ENCODE measurements at places on chromosomes 13 and 19.

DNA sequence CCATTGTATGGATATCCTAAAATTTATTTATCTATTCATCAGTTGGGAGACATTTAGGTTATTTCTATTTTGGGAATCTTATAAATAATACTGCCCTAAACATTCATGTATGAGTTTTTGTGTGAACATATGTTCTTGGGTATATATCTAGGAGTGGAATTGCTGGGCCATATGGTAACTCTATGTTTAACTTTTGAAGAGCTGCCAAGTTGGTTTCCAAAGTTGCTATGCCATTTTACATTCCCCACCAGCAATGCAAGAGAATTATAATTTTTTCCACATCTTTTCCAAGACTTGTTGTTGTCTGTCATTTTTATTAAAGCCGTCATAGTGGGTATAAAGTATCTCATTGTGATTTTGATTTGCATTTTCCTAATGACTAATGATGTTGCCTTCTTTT lies 48.2 kb upstream of the CALM3 start:
- no peaks in the 10 kb centered on the region for H3K36me3 ChIP-seq
- H3K4me1 ChIP-seq: no peaks in the 10 kb centered on the region
- no peak for DNase-seq
- H3K27ac ChIP-seq: no peak overlapping the region
- no peak overlapping the region for H3K4me3 ChIP-seq

DNA sequence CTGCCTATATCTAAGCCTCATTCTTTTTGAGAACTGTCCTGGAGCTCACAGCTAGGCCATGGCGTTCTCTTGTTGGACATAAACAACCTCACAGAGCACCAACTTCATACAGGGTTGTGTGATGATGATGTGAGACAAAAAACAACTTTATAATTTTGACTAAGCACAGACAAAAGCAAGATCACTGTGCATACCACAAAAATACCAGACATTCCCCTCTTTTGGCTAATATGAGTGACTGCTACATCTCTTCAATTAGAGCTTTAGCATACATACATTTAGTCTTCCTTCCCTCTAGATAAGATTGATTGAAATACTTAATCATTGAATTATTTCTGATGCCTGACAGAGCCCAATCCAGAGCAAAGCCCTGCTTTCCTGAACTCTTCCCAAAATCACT lies 8.3 kb downstream of the MAB21L1 start:
- peaks cover 5% of the 10 kb centered on the region for H3K27me3 ChIP-seq
- H3K27ac ChIP-seq: no peak overlapping the region
- H3K4me3 ChIP-seq: no peak overlapping the region

DNA sequence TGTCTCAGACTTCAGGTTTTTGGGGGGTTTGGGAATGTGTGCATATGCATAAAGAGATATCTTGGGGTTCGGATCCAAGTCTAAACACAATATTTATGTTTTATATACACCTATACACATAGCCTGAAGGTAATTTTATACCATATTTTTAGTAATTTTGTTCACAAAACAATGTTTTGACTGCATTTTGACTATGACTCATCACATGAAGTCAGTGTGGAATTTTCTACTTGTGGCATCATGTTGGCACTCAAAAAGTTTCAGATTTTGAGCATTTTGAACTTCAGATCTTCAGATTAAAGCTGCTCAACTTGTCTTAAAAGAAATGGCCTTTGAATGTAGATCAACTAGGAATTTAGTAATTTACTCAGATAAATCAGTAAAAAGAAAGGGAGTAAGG lies 712.9 kb upstream of the GPC6 start:
- H3K4me1 ChIP-seq: no peaks in the 10 kb centered on the region
- no peak overlapping the region for H3K4me3 ChIP-seq
- H3K27me3 ChIP-seq: no peaks in the 10 kb centered on the region
- H3K36me3 ChIP-seq: no peaks in the 10 kb centered on the region
- H3K27ac ChIP-seq: no peak overlapping the region
- no peak for DNase-seq

- H3K4me1 ChIP-seq: no peaks in the 10 kb centered on the region
- H3K27ac ChIP-seq: no peak overlapping the region
- H3K27me3 ChIP-seq: no peaks in the 10 kb centered on the region
- H3K4me3 ChIP-seq: no peak overlapping the region
- H3K36me3 ChIP-seq: no peaks in the 10 kb centered on the region
- no peak for DNase-seq
Measured at GRCh38 chr13:44546164-44546563, 30.0 kb downstream of the TSC22D1 start.

DNA sequence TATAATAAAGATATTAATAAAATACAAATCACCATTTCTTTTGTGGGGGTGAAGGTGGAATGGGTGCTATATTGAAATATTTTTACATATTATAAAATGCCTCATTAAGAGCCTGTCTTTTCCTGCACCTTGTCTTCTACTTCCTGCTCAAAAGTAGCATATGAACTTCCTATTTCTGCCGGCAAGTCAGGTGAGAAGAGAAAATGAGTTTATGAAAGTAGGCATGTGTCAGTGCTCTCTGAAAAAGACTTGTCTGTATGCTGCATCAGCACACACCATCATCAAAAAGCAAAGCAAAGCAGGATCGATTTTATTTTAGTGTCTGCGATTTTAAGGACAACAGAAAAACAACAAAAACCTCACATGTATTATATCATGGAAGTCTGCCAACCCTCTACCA lies 114.2 kb downstream of the RAP2A start:
- H3K4me1 ChIP-seq: no peaks in the 10 kb centered on the region
- H3K4me3 ChIP-seq: no peak overlapping the region
- no peaks in the 10 kb centered on the region for H3K36me3 ChIP-seq
- no peak for DNase-seq
- no peak overlapping the region for H3K27ac ChIP-seq

DNA sequence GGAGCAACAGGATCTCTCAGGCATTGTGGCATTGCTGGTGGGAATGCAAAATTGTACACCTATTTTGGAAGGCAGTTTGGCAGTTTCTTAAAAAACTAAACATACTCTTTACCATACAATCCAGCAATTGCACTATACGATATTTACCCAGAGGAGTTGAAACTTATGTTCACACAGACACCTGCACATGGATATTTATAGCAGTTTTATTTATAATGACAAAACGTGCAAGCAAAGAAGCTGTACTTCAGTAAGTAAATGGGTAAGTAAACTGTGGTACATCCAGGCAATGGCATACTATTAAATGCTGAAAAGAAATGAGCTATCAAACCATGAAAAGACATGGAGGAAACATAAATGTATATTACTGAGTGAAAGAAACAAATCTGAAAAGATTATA lies 71.6 kb upstream of the UBAC2 start:
- no peak for DNase-seq
- no peaks in the 10 kb centered on the region for H3K27me3 ChIP-seq
- no peak overlapping the region for H3K4me3 ChIP-seq
- no peaks in the 10 kb centered on the region for H3K4me1 ChIP-seq
- H3K27ac ChIP-seq: no peak overlapping the region

DNA sequence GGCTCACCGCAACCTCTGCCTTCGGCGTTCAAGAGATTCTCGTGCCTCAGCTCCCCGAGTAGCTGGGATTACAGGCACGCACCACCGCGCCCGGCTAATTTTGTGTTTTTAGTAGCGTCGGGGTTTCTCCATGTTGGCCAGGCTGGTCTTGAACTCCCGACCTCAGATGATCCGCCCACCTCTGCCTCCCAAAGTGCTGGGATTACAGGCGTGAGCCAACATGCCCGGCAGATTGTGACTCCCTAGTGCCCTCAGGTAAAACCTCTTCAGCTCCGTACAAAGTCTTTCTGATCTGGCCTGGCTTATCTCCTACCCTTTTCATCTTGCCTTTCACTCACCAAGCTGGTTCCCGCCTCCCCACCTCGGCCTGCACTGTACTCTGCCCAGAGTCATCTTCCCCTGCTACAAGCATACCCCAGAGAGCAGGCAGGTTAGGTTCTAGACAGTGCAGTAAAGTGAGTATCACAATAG lies 15.0 kb downstream of the BICRA start:
- no peak overlapping the region for H3K4me3 ChIP-seq
- peaks cover 55% of the 10 kb centered on the region for H3K4me1 ChIP-seq
- DNase-seq: peak; percentile 74
- no peaks in the 10 kb centered on the region for H3K36me3 ChIP-seq
- H3K27me3 ChIP-seq: no peaks in the 10 kb centered on the region
- H3K27ac ChIP-seq: no peak overlapping the region

DNA sequence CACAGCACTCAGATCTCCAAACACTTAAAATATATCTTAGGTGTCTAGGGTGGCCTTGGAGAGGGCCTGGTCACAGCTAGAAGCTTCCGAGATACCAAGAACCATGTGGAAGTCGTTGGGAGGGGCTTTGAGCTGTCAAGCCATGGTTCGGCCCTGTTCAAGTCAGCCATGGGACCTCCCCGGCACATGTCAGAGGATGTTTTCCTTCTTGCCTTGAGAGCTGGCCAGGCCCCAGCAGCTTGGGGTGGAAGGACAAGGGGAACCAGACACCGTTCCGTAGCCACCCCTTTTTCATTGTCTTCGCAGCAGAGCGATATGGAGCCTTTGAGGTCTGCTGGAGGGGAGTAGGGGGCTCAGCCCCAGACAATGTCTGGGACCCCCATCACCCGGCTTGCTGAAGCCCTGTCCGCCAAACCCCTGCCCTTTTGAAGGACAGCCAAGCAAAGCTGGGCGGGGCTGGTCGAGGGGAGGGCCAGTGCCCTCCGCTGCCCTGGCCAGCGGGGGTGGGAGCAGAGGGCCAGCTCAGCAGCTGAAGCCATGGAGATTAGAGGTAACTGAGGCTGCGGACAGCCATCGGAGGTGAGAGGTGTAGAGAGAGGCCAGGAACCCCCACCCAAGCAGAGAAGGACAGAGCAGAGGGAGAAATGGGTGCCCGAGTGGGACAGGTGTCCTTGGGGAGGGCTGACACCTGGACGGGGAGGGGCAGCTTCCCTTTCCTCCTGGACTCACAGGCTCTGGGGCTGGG lies 435 bp downstream of the KLK11 start:
- H3K36me3 ChIP-seq: no peaks in the 10 kb centered on the region
- no peak overlapping the region for H3K27ac ChIP-seq
- H3K27me3 ChIP-seq: no peaks in the 10 kb centered on the region
- no peaks in the 10 kb centered on the region for H3K4me1 ChIP-seq
- no peak for DNase-seq

DNA sequence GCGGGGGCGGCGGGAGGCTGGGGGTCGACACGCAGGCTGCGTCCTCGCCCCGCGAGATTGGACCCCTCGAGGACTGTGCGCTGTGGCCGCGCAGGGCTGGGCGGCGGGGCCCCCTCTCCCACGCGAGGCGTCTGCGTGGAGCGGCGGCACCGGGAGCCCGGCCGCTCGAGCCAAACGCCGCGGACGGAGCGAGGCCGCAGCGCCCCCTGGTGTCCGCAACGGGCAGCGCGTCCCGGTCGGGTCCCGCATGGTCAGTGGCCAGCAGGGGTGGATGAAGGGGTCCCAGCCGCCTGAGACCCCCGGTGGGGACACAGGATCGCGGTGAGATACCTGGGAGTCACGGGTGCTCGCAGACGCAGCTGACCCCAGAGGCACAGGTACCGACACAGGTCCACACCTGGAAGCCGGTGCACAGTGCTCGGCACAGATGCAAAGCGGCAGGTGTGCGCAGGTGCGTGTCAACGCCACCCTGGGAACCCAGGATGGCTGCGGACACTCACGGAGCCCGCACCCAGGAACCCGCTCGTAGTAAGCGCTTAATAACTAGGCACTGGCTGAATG lies 2.1 kb upstream of the CIRBP start:
- peak overlapping the region; percentile 98 for H3K27ac ChIP-seq
- peaks cover 62% of the 10 kb centered on the region for H3K4me1 ChIP-seq
- DNase-seq: peak; percentile 66
- peak overlapping the region; percentile 80 for H3K4me3 ChIP-seq

- no peak overlapping the region for H3K27ac ChIP-seq
- H3K4me3 ChIP-seq: peak overlapping the region; percentile 10
- H3K27me3 ChIP-seq: no peaks in the 10 kb centered on the region
- peak; percentile 44 for DNase-seq
- no peaks in the 10 kb centered on the region for H3K36me3 ChIP-seq
Measured at GRCh38 chr13:87677496-87678371, 6.6 kb downstream of the SLITRK5 start.

DNA sequence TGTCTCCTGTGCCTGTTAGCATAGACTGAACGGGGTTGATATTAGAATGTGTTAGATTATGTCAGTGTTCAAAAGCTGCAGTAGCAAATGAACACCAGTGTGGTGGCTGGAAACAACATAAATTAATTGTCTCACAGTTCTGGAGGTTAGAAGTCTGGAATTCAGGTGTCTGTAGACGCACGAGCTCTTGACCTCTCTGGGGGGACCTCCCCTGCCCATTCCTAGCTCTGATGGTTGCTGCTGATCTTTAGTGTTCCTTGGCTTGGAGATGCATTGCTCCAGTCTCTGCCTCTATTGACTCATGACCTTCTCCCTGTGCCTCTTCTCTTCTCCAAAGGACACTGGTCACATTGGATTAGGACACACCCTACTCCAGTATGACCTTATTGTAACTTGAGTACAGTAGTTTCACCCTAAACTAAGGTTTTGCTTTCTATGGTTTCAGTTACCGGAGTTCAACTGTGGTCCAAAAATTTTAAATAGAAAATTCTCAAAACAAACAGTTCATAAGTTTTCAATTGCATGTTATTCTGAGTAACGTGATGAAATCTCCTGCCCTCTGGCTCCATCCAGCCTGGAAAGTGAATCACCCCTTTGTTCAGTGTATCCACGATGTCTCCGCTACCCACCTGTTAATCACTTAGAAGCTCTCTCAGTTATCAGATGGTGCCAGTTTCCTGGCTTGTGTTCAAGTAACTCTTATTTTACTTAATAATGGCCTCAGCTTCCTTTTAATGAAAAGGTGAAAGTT lies 273.2 kb downstream of the MYO16 start:
- no peaks in the 10 kb centered on the region for H3K36me3 ChIP-seq
- DNase-seq: no peak
- H3K4me1 ChIP-seq: no peaks in the 10 kb centered on the region

GRCh38 chr19:53903055-53903680 lies 5.9 kb upstream of the CACNG7 start:
- H3K36me3 ChIP-seq: no peaks in the 10 kb centered on the region
- H3K4me3 ChIP-seq: no peak overlapping the region
- H3K27me3 ChIP-seq: peaks cover 17% of the 10 kb centered on the region
- no peak overlapping the region for H3K27ac ChIP-seq

DNA sequence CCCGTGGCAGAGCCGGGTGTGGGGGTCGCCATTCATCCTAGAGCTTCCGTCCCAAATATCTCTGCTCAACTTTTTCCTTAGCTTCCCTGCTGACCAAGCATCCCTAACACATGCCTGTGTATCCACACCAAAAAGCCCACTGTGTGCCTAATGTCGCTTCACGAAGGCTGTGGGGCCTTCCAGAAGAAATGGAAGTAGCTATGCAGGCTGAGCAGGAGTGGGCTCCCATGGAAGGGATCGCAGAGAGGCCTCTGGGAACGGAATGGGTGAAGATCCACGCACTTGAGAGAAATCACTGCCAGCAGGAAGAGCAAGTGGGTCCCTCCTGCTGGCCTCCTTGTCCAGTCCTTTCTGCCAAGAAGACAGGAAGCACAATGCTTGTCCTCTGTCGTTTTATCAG lies 136.0 kb downstream of the SOX1 start:
- no peak for DNase-seq
- no peaks in the 10 kb centered on the region for H3K27me3 ChIP-seq
- H3K4me3 ChIP-seq: no peak overlapping the region
- no peak overlapping the region for H3K27ac ChIP-seq
- no peaks in the 10 kb centered on the region for H3K36me3 ChIP-seq

GRCh38 chr13:113288880-113289279 lies 8.2 kb upstream of the LAMP1 start:
- H3K4me1 ChIP-seq: no peaks in the 10 kb centered on the region
- no peaks in the 10 kb centered on the region for H3K36me3 ChIP-seq
- DNase-seq: no peak
- H3K4me3 ChIP-seq: no peak overlapping the region

Measured in Peyer's patch (tissue), 4 donors.